ENCODE measurements at places on chromosomes 16 and 17.
A peak's percentile ranks its signal among the peaks of the same experiment; 100 is the strongest.

- DNase-seq = peak; percentile 27
Observed at GRCh38 chr17:50117202-50118051, 12.5 kb downstream of the SAMD14 start.

- no peak for DNase-seq
Observed at GRCh38 chr16:66920924-66921680, 2.4 kb upstream of the CDH16 start.

- DNase-seq = no peak
Observed at GRCh38 chr17:3594976-3595375, 14.2 kb downstream of the TRPV1 start.

DNA sequence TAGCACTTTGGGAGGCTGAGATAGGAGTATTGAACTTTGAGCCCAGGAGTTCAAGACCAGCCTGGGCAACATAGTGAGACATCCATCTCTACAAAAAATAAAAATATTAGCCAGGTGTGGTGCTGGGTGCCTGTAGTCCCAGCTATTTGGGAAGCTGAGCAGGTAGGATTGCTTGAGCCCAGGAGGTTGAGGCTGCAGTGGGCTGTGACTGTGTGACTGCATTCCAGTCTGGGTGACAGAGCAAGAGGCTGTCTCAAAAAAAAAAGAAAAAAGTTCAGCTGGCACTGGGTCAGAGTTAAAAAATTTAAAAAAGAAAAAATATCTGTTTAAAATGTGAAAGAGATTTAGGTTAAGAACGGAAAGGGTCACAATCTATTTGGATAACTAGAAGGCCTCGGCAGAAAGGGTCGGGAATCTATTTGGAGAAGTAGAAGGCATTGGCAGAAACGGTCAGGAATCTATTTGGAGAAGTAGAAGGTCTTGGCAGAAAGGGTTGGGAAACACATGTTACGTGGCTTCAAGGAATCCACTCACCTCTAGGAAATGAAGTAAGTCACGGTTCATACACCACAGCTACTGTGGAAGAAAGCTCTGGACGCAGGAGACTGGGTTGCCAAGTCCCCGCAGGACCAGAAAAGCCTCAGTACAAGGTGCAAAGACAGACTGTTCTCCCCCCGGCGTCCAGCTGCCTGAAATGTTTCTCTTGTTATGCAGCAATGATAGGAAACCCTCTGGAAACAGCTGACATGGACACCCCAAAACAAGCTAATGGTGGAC is 25.3 kb downstream of the LMF1 start:
- DNase-seq = peak; percentile 11

DNA sequence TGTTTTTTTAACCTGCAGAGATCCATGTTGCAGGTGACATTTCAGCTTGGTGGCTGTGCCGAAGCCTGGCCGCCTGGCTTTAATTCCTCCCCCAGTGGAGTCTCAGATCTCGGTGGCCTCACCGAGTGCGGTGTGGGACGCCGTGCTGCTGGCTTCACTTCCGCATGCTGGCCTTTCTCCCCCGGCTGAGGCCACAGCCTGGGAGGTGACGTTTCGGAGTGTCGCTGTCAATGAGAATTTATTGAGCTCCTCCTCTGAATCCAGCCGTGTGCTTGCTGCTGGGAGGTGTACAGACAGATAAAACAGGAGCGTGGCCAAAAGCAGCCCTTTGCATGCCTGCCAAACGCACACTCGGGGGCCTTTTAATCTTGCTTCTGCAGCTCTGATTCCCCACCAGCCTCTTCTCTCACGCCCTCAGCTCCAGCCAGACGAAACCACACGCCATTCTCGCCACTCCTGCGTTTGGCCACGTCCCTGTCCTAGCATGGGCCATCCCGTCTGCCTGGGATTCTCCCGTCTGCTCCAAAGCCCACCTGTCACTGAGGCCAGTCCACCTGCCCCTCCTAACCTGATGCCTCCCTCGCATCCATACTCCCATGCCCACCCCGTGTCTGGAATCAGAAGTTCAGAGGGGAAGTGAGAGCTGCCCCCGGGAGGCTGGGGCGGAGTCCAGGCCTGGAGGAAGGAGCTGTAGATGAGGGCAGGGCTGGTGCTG is 3.6 kb downstream of the GSE1 start:
- no peak for DNase-seq

- DNase-seq = peak; percentile 23
Observed at GRCh38 chr17:69819316-69820087, 255.5 kb upstream of the KCNJ16 start.

DNA sequence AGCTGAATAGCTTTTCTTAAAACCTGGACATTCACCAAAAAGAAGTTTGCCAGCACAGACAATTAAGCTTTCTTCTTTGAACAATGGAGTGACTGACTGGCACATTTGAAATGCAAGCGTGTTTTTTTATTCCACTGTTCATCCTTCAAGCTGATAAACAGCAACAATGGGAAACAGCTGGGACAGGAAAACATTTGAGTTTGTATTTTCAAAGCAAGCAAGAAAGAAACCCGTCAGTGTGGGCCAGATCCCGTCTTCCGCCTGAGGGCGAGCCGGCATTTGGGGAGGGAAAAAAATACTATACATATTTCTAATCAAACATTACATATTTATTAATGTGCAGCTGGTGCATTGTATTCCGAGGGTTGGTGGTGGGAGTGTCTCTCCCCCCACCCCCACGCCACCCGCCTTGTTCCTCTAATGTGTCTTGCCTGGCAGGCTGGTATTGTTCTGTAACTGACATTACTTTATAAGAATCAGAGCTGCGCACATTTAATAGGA is 94.3 kb downstream of the CYLD start:
- no peak for DNase-seq

- no peak for DNase-seq
Observed at GRCh38 chr17:17750881-17751280, 69.6 kb downstream of the RAI1 start.

GRCh38 chr17:77145612-77146245 is 5.0 kb downstream of the SEC14L1 start:
- peak; percentile 75 for DNase-seq

DNA sequence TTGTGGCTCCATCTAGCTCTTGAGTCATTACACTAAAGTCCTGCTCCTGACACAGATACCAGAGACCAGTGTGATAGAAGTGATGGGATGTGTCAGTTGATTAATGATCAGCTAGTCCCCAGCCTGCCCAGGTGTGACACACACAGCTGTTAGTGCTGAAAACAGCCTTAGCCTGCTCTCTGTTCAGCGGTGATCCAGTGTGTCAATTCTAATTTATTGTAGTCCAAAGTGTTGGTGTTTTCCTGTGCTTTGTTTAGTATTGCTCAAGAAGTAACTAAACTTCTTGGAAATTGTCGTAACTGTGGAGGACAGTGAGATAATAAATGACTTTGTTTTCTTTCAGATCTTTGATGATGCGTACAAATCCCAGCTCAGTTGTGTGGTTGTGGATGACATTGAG is 92.3 kb downstream of the WNT3 start:
- DNase-seq = no peak

- DNase-seq = no peak
Observed at GRCh38 chr17:81884520-81884919, 6.9 kb downstream of the ALYREF start.

- no peak for DNase-seq
Observed at GRCh38 chr16:48188449-48189102, 32.8 kb upstream of the ABCC12 start.

GRCh38 chr16:56348168-56349085 is 76.9 kb downstream of the AMFR start:
- no peak for DNase-seq

GRCh38 chr16:86508947-86509758 is 1.2 kb upstream of the FOXF1 start:
- DNase-seq = peak; percentile 78

DNA sequence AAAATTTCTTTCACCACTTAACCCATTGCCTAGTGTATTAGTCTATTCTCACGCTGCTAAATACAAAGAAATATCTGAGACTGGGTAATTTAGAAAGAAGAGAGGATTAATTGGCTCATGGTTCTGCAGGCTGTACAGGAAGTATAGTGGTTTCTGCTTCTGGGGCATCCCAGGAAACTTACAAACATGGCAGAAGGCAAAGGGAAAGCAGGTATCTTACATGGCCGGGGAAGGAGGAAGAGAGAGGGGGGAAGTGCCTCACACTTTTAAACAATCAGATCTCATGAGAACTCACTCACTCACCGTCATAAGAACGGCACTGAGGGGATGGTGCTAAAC is 931.4 kb upstream of the SOX9 start:
- DNase-seq = no peak

DNA sequence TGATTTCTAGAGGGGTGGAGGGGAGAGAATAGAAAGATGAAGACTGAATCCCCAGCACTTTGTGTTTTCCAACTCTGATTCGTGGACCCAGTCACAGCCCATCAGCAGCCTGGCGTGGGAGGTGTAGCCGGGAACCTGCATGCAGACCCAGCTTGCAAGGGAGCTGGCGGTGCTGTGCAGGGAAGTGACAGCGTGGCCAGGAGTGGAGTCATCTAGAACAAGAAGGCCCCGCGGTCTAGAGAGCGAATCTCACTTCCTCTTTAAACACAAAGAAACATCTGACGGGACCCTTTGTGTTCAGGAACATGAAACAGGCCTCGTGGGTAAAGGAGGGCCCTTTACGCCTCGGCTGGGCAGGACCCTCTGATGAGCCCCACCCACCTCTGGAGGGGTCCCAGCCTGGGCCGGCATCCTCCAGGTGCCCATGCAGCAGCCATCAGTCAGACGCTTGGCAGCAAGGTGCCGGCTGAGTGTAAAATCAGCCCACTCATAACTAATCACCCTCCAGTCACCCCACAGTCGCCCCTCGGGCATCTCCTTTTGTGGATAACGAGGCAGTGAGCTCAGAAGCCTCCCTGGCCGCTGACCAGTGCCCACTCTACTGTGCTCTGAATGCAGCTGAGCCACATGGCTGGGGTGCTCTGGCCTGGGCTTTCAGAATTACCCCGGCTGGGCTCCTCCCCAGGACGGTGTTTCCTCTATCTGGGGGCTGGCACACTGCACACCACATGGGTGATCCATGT is 4.4 kb downstream of the SNAI3 start:
- DNase-seq = no peak

DNA sequence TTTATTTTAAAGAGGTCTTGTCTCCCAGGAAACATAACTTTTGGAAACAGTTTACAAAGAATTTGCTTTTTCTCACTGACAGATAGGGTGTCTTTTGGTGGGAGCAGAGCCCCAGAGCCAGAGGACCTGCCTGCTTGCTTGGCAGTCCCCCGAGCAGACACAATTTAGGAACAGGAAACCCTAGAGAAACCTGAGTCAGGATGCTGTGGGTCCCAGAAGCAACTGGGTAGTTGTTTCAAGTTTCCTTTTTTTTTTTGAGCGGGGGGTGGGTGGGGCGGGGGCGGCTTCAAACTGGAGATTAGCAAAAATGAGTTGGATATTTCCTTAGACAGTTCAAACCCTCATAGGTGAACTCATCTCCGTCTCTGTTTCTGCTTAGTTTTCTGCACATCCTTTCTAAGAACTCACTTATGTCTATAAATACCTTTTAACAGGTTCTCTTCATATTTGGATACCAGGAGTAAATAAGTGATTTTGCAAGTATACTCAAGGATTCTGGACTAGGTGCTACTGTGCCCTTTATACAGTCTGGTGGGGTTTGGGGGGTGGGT is 135.1 kb downstream of the PRKCA start:
- DNase-seq = no peak

DNA sequence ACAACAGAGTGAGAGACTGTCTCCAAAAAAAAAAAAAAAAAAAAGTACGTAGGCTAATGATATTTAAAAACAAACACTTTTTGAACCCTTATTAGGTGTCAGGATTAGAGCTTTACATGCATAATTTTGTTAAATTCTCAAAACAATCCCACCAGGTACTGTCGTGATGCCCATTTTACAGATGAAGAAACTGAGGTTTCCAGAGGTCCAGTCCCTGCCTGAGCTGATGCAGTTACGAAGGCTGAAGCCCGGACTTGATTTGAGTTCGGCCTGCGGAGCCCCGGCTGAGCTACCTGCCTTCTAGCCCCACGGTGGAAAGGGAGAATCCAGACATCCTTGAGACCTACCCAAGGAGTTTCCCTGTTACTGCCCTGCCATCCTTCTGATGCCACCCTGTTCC is 137.5 kb upstream of the EEF2KMT start:
- DNase-seq = no peak

DNA sequence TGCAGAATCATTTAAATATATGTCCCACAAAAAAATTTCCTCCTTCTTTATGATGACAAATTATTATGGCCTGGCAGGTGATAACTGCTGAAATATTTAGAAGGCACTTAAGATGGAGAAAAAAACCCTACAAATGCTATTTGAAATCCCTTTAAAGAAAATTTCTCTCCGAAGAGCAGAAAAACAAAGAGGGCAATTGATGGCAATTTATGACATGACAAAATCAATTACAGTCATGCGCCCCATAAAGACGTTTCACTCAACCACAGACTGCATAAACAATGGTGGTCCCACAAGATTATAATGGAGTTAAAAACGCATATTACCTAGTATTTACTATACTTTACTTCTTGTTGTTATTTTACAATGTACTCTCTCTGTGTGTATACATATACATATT is 25.2 kb upstream of the KIF2B start:
- no peak for DNase-seq

DNA sequence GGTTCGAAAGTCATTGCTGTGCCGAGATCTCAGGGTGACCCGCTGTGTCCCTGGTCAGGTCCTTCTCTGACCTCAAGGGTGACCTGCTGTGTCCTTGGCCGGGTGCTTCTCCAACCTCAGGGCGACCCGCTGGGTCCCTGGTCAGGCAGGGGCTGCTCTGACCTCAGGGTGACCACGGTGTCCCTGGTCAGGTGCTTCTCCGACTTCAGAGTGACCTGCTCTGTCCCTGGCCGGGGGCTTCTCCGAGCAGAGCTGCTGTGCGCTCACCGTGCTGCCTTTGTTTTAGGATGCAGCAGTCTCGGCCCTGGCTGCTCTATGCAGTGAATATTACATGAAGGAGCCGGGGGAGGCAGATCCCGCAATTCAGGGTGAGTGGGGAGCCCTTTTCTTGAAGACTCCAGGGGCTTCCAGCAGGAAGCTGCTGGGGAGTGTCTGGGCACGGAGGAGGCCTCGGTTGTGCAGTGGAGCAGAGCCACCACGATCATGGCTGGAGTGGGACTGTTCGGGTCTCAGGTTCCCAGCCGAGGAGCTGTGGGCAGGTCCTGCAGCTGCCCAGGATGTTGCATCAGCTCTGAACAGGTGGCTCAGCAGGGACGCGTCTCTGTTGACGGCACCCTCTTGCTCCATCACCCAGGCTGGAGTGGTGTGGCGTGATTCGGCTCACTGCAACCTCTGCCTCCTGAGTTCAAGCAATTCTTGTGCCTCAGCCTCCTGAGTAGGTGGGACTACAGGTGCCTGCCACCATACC is 83.7 kb upstream of the ZNF750 start:
- no peak for DNase-seq

GRCh38 chr17:73248532-73248931 is 13.1 kb downstream of the CPSF4L start:
- no peak for DNase-seq

GRCh38 chr17:55238931-55239297 is 25.8 kb upstream of the HLF start:
- no peak for DNase-seq
